Activated naive CD4-positive, alpha-beta T cell treated with anti-CD3 and anti-CD28 coated beads, Interleukin-2, amount 50 U/mL, for 16 hours (primary cell): ENCODE measurements at places on chromosomes 1 and 21.

GRCh38 chr1:239563681-239564080 is 177.3 kb downstream of the CHRM3 start:
- no peak for DNase-seq

DNA sequence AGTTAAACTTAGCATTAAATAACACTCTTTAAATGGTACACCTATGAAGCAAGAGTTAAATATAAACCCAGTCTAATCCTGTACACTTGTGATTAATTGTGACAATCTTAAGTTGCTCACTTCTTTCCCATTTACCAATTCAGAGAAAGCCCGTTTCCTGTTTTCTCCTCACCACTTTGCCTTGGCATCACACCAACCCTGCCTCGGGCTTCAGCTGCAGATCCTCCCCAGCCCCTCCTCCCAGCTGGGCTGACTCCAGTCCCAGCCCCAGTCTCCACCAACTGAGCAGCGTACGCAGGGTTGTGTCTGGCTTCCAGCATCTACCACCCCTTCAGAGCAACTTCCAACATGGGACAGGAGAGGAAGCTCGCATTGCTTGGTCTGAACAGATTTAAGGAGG is 4.1 kb downstream of the PYCR2 start:
- no peak for DNase-seq

GRCh38 chr1:185517808-185518419 is 200.9 kb upstream of the IVNS1ABP start:
- DNase-seq: no peak

DNA sequence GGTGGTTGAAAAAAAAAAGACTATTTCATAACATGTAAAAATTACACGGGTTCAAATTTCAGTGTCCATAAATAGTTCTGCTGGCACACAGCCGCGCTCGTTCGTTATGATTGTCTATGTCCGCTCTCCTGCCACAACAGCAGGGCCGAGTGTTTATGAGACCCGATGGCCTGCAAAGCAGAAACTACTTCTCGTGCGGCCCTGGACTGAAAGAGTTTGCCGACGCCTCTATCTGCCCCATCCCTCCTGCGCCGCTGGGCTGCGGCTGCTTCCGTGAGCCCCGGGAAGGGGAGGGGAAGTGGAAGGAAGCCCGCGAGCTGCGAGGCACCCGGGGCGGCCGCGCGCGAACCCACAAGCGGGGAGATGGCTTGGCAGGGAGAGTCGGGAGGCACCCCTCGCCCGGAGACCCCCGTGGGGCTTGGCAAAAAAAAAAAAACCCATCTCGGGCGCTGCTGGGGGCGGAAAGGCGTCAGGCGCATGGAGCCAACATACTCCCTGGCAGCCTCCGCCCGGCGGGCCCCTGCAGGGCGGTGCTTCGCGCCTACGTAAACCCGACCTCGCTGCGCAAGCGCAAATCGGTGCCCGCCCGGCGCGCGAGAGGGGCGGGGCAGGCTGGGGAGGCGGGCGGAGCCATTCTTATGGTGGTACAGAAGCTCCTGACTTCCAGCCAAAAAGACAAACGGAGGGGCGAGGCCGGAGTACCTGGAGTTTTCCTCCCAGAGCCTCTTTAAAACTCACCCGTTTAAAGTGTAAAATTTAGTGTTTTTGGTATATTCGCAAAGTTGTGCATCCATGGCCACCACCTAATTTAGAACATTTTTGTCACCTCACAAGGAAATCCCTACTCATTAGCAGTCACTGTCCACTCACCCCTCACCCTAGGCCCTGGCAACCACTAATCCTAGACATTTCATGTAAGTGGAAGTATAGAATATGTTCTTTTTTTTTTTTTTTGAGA is 8.3 kb downstream of the SLC27A3 start:
- peak; percentile 91 for DNase-seq

- no peak for DNase-seq
Observed at GRCh38 chr1:84037758-84038611, 39.1 kb upstream of the TTLL7 start.

GRCh38 chr21:34307991-34308532 is 55.7 kb upstream of the KCNE2 start:
- no peak for DNase-seq

GRCh38 chr1:57901208-57901919 is 477.5 kb upstream of the DAB1 start:
- no peak for DNase-seq

GRCh38 chr21:46153247-46154154 is 1.9 kb downstream of the FTCD start:
- peak; percentile 51 for DNase-seq
